ENCODE measurements at places on chromosomes 1 and 21.

DNA sequence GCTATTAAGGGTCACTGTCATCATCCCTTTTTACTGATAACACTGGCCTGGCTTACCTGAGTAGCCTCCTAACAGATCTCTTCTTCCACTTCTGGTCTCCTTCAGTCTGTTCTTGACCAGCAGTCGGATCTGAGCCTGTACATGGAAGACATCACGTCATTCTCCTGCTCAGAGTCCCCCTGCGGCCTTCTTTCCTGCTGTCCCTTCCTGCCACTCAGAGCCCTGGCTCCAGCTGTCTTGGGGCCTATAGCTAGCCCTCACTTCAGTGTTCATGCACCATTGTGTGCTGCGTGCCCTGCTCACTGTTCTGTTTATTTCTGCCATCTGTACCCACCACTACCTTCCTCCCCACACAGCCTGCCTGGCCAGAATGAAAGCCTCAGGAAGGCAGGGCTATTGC lies 8.4 kb downstream of the ADARB1 start:
- no peak for DNase-seq

DNA sequence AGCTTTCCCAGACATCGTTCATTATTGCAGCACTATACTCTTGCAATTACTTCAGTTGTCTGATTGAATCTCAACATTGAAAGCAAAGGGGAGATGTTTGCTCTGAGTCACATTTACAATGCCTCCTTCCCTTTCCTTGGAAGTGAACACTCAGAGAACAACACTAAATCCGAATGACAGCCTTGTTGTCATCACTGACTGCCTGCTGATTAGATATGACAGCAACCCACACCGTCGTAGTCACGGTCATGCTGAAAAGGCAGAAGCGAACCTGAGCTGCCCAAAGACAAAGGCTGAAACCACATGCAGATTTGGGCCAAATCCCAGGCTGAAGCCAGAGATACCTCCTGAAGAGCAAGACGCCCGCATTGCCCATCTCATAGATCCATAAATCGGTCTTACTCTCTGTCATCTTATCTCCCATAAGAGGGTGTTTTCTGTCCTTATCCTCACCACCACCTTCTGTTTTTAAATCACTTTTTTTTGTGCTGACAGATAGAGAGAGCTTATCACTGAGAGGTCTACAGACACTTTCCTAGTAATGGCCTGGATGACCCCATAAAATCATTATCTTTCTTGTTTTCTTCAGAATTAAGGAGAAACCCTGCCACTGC lies 47.5 kb downstream of the TMCO4 start:
- peak; percentile 74 for DNase-seq

DNA sequence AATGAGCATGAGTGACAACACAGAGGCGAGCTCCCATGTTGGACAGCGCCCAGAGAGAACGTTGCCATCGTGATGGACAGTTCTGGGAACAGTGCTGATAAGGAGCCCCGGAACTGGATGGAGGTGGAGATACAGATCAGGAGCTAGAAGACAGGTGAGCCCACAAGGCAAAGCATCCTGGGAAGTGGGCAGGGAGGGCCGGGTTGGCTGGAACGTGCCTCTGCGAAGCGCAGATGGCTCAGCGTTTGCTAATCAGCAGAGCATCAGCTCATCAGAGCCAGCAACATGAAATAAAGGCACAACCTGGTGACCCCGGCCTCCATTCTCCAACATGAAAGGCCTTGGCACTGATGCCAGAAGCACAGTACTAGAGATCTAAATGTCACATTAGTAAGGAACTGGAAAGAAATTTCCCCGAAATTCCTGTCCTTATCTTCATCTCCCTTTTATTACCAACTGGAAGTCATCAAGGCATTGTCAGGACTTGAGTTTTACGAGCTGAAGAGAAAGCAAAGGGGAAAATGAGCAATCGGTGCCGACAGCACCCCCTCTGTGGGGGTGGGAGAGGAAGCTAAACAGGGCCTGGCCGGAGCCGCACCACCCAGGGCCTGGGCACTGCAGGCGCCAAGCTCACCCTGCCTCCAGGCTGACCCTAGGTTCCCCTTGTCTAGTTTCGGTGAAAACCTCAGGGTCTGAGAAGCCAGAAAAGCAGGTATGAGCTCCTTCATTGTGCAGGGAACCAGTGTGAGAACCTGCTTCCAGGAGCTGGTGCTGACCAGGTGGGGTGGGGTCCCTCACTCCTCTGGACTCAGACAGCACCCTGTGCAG lies 19.9 kb downstream of the ABCA4 start:
- DNase-seq: no peak

DNA sequence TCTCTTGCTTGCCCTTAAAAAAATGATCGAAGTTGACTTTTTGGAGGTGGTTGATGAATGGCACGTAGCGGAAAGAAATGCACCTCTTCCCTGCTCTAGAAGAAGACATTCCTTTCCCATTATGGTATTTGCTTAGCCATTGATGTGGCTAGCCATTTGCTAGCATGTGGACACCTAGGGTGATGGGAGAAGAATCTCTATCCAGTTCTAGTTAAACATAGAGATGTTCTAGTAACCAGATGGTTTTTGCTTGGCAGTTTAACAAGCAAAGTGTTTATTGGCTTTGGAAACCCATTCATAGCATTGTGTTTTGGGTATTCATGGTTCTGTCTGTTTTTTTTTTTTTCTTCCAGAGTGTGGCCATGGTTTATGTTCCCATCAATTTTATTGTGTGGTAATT lies 78.9 kb downstream of the KCNJ6 start:
- DNase-seq: no peak

GRCh38 chr1:64098846-64099582 lies 104.4 kb upstream of the UBE2U start:
- no peak for DNase-seq

- DNase-seq: peak; percentile 72
Observed at GRCh38 chr1:240652961-240653409, 41.0 kb upstream of the GREM2 start.

DNA sequence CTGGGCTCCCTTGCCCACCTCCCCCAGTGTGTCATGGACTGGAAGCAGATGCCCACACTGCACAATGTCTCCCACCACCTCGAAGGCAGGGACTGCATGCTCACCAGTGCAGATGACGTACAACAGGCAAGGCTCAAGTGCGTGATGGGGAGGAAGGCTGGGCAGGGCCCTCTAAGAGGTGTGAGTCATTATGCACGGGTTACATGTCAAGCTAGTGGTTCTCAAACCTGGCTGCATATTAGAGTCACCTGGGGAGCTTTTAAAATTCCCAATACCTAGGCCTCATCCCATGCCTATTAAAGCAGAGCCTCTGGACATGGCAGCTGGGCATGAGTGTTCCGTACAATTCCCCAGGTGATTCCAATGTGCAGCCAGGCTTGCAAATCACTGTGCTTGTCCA lies 137.9 kb upstream of the NGF start:
- DNase-seq: no peak

GRCh38 chr1:41358131-41359021 lies 2.9 kb upstream of the FOXO6 start:
- peak; percentile 81 for DNase-seq

DNA sequence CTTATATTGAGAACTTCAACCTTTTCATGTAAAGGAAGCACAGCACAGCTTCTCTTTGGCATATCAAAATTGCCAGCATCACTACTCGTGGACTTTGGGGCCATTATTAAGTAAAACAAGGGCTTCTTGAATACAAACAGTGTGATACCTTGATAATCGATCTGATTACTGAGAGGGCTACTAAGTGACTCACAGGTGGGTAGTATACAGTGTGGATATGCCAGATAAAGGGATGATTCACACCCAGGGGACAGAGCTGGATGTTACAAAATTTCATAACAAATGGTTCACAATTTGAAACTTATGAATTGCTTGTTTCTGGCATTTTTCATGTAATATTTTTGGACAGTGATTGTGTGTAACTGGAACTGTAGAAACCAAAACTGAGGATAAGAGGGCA lies 15.4 kb downstream of the HDAC1 start:
- no peak for DNase-seq

DNA sequence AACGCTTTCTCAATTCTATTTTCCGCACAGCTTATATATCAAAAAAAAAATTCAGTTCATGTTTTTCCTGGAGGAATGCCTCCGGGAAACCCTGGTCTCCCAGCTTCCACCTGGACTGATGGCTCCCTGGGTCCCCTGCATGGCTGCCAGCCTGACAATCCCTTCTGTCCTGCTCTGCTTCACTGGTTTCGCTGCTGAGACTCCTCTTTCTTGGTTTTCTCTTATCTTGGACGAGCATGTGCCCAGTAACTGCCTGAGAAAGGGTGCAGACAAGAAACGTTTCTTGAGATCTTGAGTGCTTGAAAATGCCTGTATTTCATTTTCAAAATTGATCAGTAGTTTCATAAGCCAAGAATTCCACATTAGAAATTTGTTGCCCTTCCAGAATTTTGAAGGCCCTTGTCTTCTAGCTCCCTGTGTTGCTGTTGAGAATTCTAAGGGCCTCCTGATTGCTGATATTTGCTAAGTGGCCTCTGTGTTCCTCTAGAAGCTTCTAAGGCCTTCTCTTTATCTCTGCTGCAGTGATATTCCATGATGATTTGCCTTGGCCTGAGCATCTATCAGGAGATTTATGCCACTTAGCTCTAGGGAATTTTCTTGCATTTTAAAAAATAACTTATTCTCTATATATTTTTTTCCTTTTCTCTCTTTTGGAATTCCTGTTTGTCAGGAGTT lies 44.7 kb downstream of the ETS2 start:
- no peak for DNase-seq
